ENCODE measurements at places on chromosomes 7 and 10. TPM values are rescaled to one million over a fixed set of nuclear protein-coding genes. Genes with fewer than 3 reads are reported as not detected.

Gene HOXA9
- total RNA-seq: 69.0 TPM

Gene LIPK
- total RNA-seq: not detected

Gene CYP26C1
- total RNA-seq: not detected

Gene CH25H
- not detected for total RNA-seq

Gene GPNMB
- not detected for total RNA-seq
